HCEC 1CT (cell line): ENCODE measurements at places on chromosomes 11 and 22.

DNA sequence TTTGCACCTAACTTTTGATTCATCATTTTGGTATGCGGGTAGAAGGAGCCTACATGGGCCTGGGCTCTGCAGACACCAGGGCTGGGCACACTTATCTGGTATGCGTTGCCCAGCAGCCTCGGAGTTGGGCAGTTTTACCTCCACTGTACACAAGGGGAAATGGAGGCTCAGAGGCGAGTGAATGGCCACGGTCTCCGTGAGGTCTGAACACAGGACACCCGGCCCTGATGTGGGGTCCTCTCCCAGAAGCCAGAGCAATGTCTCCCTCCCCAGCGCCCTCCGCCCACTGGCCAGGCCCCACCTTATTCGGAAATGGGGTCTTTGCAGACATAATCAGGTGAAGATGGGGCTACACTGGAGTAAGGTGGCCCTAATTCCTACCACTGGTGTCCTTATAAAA, 43.7 kb downstream of the OSBPL5 start:
- DNase-seq = no peak

GRCh38 chr11:122627745-122628144, 27.8 kb upstream of the UBASH3B start:
- DNase-seq = no peak

GRCh38 chr11:105206633-105207032, 67.1 kb upstream of the CARD18 start:
- peak; percentile 4 for DNase-seq

- no peak for DNase-seq
Observed at GRCh38 chr11:72241291-72241781, 2.6 kb downstream of the PHOX2A start.

GRCh38 chr11:61077936-61078335, 24.4 kb upstream of the CD5 start:
- no peak for DNase-seq

GRCh38 chr11:31792456-31792855, 18.7 kb downstream of the PAX6 start:
- no peak for DNase-seq

- DNase-seq = no peak
Observed at GRCh38 chr11:126832387-126832786, 168.2 kb downstream of the KIRREL3 start.

DNA sequence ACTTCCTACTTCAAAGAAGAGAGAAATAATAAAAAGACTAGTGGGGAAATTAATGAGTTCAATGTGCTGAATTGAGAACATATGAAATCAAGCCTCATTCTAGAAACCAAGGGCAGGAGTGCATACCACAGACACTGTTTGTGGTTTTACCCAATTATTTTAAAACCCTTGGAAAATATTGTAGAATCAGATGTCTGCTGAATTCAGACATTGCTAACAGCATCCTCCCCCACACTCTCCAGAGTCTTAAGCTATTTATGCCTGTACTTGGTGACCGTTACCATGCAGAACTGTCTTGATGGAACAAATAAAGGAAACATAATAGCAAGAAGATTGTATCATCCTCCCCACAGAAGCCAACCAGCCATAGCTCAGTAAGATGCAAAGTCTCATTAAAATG, 850.1 kb downstream of the NTM start:
- no peak for DNase-seq

DNA sequence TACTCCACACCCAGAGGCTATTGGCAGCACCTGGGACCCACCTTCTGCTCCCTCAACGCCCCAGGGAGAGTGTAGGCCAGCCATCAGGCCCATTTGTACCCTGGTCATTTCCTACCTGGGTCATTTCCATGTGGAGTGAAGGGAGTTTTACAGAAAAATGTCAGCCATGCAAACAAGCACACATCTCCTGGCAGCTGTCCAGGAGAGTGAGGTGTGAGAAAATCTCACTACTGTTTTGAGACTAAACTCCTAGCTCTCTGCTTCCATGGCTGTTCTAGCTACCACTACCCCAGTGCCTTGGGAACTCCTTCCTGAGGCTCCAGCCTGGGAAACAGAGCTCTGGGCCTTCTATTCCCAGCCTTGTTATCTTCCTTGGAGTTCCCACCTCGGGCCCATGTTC, 2.8 kb upstream of the TMPRSS13 start:
- no peak for DNase-seq

- DNase-seq = peak; percentile 89
Observed at GRCh38 chr22:43275545-43276317, 67.4 kb downstream of the SCUBE1 start.
